Ureter (tissue), 1 donor: ENCODE measurements at places on chromosomes 6 and 20. TPM values are rescaled to one million over a fixed set of nuclear protein-coding genes. Genes with fewer than 3 reads are reported as not detected.

- no peak for DNase-seq
Measured at GRCh38 chr20:61056627-61057442, 195.2 kb upstream of the CDH4 start.

GJA10 gene
- not detected for total RNA-seq

PLAGL2 gene
- 17.4 TPM for total RNA-seq

DNA sequence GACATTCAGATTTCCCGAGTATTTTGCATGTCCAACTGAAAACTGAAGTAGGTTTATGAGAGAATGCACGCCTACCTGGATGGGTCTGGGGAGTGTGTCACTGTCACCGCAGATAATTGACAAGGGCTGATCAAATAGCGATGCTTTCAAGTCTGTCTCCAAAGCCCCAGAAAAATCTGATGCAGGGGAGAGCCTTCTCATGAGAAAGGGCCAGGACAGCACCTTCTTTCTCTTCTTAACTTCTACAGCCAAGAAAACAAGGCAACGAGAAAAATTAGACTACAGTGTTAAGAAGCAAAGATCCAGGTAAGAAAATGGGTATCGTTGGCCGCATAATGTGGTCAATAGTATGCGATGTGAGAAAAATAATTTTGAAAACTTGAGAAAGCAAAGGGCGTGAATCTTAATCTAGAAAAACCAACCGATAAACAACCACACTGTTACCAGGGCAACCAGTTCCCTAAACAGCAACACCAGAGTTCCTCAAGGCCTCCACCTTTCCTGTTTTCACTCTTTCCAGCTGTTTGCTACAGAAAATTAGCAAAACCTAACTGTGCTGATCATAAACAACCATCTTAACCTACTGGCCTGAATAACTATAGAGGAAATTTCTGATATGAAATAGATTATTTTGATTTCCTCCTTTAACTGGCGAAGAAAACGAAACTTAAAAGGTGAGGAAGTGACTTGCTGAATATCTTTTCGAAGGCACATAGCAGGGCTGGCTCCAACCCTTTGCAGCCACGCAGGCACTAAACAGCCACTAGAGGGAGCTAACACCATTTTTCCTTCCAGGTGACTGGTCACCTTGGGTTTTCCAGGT, 2.6 kb downstream of the TAGAP start:
- peak; percentile 79 for DNase-seq

DNA sequence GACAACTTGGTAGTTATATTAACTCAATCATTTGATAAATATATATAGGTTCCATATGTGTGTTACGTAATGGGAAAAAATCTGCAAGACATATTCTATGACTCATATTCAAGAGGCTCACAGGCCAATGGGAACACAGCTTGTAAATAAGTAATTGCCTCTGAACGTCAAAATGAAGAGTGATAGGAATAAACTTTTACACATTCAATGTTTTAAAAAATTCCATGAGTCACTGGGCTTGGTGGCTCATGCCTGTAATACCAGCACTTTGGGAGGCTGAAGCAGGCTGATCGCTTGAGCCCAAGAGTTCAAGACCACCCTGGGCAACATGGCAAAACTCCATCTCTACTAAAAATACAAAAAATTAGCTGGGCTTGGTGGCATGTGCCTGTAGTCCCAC, 209.4 kb upstream of the MCHR2 start:
- no peak for DNase-seq
